ENCODE measurements at places on chromosomes 16 and 17. TPM values are rescaled to one million over a fixed set of nuclear protein-coding genes. Genes with fewer than 3 reads are reported as not detected.

GRCh38 chr17:41793784-41794539 lies 7.5 kb upstream of the JUP start:
- peaks cover 6% of the 10 kb centered on the region for H3K4me1 ChIP-seq
- H3K4me3 ChIP-seq, result no peak overlapping the region
- H3K36me3 ChIP-seq, result no peaks in the 10 kb centered on the region
- peaks cover 4% of the 10 kb centered on the region for H3K27me3 ChIP-seq

The TP53TG3C gene
- not detected for total RNA-seq

- H3K36me3 ChIP-seq, result peaks cover 60% of the 10 kb centered on the region
- peaks cover 11% of the 10 kb centered on the region for H3K4me1 ChIP-seq
- no peak for DNase-seq
- H3K27me3 ChIP-seq, result no peaks in the 10 kb centered on the region
- no peak overlapping the region for H3K4me3 ChIP-seq
These were observed 40.1 kb downstream of the KLHDC4 start for GRCh38 chr16:87725596-87726235.

The MED9 gene
- total RNA-seq, result 14.7 TPM

The ALOX15B gene
- total RNA-seq, result 0.16 TPM

- no peaks in the 10 kb centered on the region for H3K27me3 ChIP-seq
- no peak overlapping the region for H3K4me3 ChIP-seq
- peaks cover 9% of the 10 kb centered on the region for H3K4me1 ChIP-seq
- H3K27ac ChIP-seq, result no peak overlapping the region
These were observed 2.9 kb upstream of the GALK1 start for GRCh38 chr17:75767881-75768280.

- H3K4me3 ChIP-seq, result no peak overlapping the region
- peaks cover 27% of the 10 kb centered on the region for H3K27me3 ChIP-seq
- H3K36me3 ChIP-seq, result no peaks in the 10 kb centered on the region
- no peak for DNase-seq
- no peak overlapping the region for H3K27ac ChIP-seq
- H3K4me1 ChIP-seq, result no peaks in the 10 kb centered on the region
These were observed 259.1 kb downstream of the C16orf95 start for GRCh38 chr16:87057951-87058560.

GRCh38 chr17:67121316-67121891 lies 77.0 kb downstream of the CACNG1 start:
- no peak overlapping the region for H3K27ac ChIP-seq
- H3K4me1 ChIP-seq, result peaks cover 5% of the 10 kb centered on the region
- H3K4me3 ChIP-seq, result no peak overlapping the region
- no peaks in the 10 kb centered on the region for H3K27me3 ChIP-seq
- DNase-seq, result no peak
- H3K36me3 ChIP-seq, result peaks cover 51% of the 10 kb centered on the region

The MRPL38 gene
- 126 TPM for total RNA-seq

GRCh38 chr16:80971819-80972218 lies 34.9 kb downstream of the CMC2 start:
- no peak overlapping the region for H3K4me3 ChIP-seq
- H3K27me3 ChIP-seq, result no peaks in the 10 kb centered on the region
- DNase-seq, result no peak
- no peak overlapping the region for H3K27ac ChIP-seq
- peaks cover 22% of the 10 kb centered on the region for H3K36me3 ChIP-seq

DNA sequence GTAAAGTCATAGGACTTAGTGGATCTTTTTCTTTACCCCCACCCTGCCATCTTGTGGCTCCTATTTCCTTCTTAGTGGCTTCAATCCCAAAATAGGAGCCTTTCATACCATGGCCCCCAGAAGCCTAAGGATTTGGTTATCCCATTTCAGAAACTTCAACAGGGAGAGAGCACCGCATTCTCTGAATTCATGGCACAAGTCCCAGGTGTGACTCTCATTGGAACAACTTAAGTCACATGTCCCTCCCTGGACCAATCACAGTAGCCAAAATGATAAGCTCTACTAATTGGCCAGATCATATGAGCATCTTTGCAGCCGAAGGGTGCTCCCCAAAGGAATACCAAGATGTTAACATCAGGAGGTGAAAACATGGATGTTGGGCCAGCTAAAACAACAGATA lies 43.2 kb downstream of the AXIN2 start:
- H3K27me3 ChIP-seq, result peaks cover 5% of the 10 kb centered on the region
- no peak overlapping the region for H3K4me3 ChIP-seq
- no peaks in the 10 kb centered on the region for H3K36me3 ChIP-seq
- H3K27ac ChIP-seq, result no peak overlapping the region
- no peak for DNase-seq

The C17orf67 gene
- total RNA-seq, result 2.3 TPM
